ENCODE measurements at places on chromosomes 12 and 14. TPM values are rescaled to one million over a fixed set of nuclear protein-coding genes. Genes with fewer than 3 reads are reported as not detected.

- peak; percentile 62 for DNase-seq
Observed at GRCh38 chr12:92034858-92035401, 110.7 kb downstream of the BTG1 start.

- peak; percentile 8 for DNase-seq
Observed at GRCh38 chr14:61178226-61179060, 102.7 kb downstream of the TMEM30B start.

DNA sequence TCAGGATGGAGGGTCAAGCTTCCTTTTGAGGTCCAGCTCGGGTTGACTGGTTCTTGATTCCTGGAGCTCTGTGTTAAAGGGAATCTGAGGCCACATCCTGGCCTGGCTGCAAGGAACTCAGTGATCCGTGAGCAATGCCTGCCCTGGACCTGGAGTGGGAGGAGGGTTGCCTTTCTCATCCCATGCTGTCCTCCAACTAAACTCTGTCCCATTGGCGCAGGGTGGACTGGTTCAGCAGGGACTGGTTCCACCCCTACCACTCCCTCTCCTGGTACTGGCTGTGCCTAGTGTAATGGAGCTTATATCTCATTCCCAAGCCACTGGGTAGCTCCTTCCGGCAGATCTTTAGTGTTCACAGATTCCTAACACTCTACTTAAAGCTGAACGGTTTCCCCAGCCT lies 3.9 kb upstream of the CMKLR1 start:
- no peak for DNase-seq

GRCh38 chr12:29320295-29321085 lies 60.5 kb downstream of the ERGIC2 start:
- DNase-seq = no peak

DNA sequence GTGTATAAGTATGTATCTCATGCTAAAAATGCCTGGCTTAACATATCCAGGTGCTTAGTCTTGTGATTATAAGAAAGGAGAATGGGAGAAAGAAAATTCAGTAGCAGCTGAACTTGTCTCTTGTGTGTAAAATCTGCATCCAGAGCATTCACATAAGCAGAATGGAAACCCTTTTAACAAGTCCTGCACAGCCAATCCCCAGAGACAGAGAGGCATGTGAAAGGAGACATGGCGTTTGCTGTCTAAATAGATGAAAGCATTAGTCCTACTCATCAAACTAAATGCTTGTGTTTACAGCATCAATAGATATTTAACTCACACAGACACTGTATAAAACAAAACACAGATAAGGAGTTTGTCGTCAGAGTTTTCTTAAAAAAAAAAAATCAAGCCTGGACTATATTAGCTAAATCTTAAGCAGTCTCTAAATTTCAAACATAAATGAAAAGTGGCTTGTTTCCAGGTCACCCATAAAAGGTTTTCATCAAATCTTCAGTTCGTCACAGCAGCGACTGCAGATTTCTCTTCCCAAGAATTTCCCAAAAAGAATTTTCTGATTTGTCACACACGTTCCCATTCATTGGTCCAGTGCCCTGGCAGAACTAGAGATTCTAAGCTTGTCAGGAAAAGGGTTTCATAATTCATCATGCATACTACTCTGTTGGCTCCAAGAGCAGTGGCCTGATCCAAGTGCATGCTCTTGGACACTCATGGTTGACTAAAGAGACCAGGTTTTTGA lies 249.2 kb downstream of the BTG1 start:
- no peak for DNase-seq

Gene SLC25A47
- not detected for polyA plus RNA-seq

Gene INSM2
- not detected for polyA plus RNA-seq

Gene DPF3
- polyA plus RNA-seq = not detected

All from CD4-positive, alpha-beta memory T cell (primary cell).